Naive thymus-derived CD4-positive, alpha-beta T cell (primary cell): ENCODE measurements at places on chromosomes 3 and 15.

GRCh38 chr15:70976851-70977250, 84.2 kb downstream of the LRRC49 start:
- DNase-seq, result no peak

- DNase-seq, result no peak
Measured at GRCh38 chr15:40161693-40162391, 973 bp downstream of the BUB1B start.

DNA sequence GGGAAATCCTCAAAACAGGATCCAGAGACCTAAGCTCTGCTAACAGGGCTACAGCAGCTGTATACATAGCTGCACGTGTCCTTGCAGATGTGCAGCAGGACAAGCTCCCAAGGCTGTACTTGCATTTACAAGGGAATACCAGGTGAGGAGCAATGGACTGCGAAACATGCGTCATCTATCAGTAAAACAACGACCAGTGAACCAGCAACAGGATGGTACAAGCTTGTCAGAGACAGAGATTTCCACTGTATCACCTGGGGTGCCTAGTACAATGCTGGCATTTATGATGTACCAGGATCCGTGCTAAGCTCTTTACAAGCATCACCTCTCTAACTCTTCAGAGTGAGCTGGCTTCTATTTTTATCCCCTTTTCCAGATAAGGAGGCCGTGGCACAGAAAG, 227.3 kb downstream of the FOXP1 start:
- no peak for DNase-seq

DNA sequence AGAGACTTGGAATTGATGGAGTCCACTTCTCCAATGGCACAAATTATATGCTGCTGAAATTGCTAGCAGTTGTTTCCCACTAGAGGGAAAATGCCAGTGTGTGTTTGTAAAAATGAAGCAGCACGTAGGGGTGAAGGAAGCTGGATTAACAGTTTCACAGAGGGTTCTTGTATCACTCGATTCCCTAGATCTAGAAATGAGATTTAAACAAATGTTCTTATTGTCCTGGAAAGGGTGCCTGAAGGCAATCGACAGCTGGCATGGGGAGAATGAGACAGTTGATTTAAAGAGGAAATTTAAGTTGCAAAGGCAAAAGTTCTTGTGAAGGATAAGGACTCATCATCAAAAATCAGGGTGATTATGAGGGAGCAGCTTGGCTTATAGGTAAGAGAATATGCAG, 234.8 kb upstream of the ARPP21 start:
- no peak for DNase-seq

- no peak for DNase-seq
Measured at GRCh38 chr3:33789183-33789954, 9.1 kb upstream of the PDCD6IP start.

DNA sequence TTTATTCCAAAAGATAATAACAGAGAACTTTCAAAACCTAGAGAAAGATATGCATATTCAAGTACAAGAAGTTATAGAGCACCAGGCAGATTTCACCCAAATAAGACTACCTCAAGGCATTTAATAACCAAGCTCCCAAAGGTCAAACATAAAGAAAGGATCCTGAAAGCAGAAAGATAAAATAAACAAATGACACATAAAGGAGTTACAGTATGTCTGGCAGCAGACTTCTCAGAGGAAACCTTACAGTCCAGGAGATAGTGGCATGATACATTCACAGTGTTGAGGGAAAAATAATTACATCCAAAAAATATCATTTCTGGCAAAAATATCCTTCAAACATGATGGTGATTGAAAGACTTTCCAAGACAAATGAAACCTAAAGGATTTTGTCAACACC, 185.8 kb upstream of the POU1F1 start:
- DNase-seq, result no peak

GRCh38 chr3:34956511-34956910, 682.8 kb upstream of the ARPP21 start:
- no peak for DNase-seq

GRCh38 chr3:89373434-89373833, 266.0 kb downstream of the EPHA3 start:
- no peak for DNase-seq

- DNase-seq, result no peak
Measured at GRCh38 chr3:65960087-65960486, 78.6 kb downstream of the MAGI1 start.

DNA sequence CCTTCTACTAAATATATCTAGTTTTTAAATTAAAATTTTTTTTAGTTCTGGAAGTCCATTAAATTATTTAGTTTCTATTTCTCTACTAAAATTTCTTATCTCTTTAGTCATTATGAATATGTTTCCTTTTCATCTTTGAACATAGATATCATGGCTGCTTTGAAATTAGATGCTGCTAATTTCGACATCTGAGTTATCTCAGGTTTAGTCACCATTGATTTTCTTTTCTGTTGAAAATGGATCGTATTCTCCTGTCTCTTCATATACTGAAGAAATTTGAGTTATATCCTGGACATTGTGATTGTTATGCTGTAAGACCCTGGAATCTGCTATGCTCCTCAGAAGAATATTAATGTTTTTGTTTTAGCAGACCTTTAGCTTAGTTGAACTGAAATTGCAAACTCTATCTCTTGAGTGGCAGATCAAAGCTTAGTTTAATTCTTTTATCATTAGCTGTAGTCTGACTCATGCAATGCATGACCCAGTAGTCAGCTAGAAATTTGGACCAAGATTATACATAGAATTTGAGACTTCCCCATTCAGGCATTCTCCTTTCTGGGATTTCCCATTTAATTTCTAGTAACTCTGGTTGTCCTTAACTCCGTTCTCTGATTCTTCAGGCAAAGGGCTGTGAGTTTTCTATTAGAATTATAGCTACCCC, 439.8 kb upstream of the IL12A start:
- DNase-seq, result no peak

GRCh38 chr15:90388462-90389380, 679 bp downstream of the IQGAP1 start:
- DNase-seq, result peak; percentile 42

- DNase-seq, result no peak
Measured at GRCh38 chr3:95731753-95732152, 1082.6 kb upstream of the EPHA6 start.

- DNase-seq, result no peak
Measured at GRCh38 chr3:107421170-107421792, 44.0 kb downstream of the CCDC54 start.

DNA sequence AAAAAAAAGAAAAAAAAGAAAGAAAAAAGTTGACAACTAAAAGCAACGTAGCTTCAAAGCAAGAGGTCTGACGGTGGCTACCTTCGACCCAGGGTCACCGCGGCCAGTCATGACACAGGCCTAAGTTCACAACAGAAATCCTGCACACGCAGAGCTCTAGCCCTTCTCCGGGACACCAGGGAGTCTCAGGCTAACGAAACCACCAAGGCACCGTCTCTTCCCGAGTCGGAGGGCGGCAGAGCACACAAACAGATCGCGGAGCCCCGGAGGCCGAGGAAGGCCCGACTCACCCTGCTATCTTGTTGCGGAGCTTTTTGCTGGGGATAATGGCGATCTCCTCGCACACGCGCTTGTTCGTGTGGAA, 584 bp downstream of the RPS17 start:
- no peak for DNase-seq

- no peak for DNase-seq
Measured at GRCh38 chr15:23482228-23482627, 35.2 kb upstream of the GOLGA6L2 start.

DNA sequence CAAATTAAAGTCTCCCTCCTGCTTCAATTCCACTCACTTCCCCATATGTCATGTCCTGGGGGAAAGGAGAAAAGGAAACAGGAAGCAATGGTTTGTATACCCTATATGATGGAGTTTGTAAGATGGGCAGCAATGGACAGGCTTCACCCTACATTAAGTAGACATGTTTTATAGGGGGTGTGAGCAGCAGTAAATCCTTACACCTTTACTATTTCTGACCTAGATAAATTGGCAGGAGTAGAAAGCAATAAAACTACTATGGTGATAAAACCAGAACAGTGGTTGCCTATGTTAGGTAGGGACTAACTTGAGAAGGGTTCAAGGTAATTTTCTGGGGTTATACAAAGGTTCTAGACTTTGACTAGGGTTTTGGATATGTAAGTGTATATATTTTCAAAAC, 301.7 kb downstream of the GBE1 start:
- no peak for DNase-seq

- no peak for DNase-seq
Measured at GRCh38 chr3:43542328-43543043, 79.3 kb downstream of the ANO10 start.

GRCh38 chr3:168051531-168052471, 43.9 kb downstream of the GOLIM4 start:
- DNase-seq, result no peak

- DNase-seq, result peak; percentile 22
Measured at GRCh38 chr15:51162865-51163762, 68.4 kb upstream of the TNFAIP8L3 start.

- DNase-seq, result no peak
Measured at GRCh38 chr15:66944121-66944520, 121.3 kb upstream of the SMAD3 start.
